ENCODE measurements at places on chromosomes 4 and X. TPM values are rescaled to one million over a fixed set of nuclear protein-coding genes. Genes with fewer than 3 reads are reported as not detected.
A peak's percentile ranks its signal among the peaks of the same experiment; 100 is the strongest.

Gene LRIT3
- total RNA-seq = not detected

- no peaks in the 10 kb centered on the region for H3K27me3 ChIP-seq
- no peak for DNase-seq
- peaks cover 50% of the 10 kb centered on the region for H3K36me3 ChIP-seq
- H3K27ac ChIP-seq = no peak overlapping the region
- no peaks in the 10 kb centered on the region for H3K4me1 ChIP-seq
Observed at GRCh38 chr4:143199503-143199902, 14.8 kb downstream of the USP38 start.

Gene UGT2B17
- not detected for total RNA-seq

Gene SSX2
- total RNA-seq = not detected

DNA sequence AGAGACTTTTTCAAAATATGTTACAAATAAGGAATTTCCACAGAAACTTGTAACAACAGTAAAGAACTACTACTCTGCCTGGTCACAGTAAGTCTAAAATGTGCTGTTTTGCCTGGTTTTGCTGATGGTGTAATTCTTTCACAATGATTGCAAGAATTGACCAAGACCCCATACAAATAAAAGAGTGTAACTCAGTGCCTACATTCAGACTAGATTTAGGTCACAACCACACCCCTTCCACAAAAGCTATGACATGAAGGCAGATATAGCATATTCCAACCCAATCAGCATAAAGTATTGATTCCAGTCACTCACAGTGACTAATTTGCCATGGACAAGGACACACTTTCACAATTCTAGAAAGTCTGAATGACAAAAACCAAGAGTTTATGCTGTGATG lies 53.7 kb upstream of the TMPRSS11F start:
- DNase-seq = no peak
- no peak overlapping the region for H3K4me3 ChIP-seq
- peaks cover 4% of the 10 kb centered on the region for H3K4me1 ChIP-seq
- no peaks in the 10 kb centered on the region for H3K36me3 ChIP-seq
- H3K27me3 ChIP-seq = no peaks in the 10 kb centered on the region

DNA sequence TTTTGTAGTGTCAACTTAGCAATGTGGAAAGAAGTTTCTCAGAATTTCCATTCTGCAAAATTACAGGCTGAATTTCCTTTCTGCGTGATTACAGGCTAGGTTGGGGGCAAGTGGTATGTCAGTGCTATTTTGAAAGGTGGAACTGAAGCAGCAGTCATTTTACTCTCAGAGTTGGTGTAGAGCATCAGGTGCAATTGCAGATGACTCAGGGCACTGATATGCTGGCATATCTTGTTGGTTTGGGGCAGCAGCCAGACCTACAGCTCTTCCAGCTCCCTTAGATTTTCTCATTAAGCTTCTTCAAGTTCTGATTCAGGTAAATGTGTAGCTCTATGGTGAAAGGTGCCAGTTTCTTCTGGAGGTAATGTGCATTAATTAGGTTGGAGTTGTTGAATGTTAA lies 930.7 kb upstream of the PCDH10 start:
- no peak overlapping the region for H3K4me3 ChIP-seq
- no peaks in the 10 kb centered on the region for H3K4me1 ChIP-seq
- H3K36me3 ChIP-seq = no peaks in the 10 kb centered on the region
- DNase-seq = no peak
- no peaks in the 10 kb centered on the region for H3K27me3 ChIP-seq

Gene IL2
- total RNA-seq = not detected

DNA sequence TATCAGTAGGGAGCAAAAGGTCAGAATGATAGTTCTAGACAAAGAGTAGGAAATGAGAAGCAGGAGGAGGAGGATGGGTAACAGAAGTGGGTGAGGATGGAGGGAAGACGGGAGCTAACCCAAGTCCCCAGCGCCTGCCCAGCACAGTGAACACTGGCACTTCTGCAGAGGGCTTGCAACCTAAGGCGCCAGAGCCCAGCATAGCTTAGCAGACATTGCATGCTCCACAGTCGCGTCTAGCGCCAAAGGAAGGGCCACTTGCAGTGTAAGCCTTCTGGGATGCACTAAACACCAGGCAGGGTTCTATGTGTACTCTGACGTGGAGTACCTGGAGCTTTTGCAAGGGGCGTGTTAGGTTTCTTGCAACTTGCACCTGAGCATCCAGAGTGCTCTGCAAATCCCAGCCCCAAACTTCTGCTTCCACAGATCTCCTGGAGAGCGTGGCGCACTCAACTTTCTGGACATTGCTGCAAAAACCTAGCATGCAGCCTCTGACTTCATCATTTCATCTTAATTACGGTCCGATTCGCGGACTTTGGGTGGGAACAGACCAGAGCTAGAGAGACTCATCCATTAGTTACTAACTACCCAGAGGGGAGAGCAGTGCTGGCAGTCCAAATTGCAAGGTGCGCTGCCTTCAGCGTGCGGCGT lies 46.5 kb upstream of the NKAP start:
- H3K4me3 ChIP-seq = no peak overlapping the region
- H3K36me3 ChIP-seq = no peaks in the 10 kb centered on the region
- H3K4me1 ChIP-seq = peaks cover 13% of the 10 kb centered on the region
- DNase-seq = no peak

- H3K27ac ChIP-seq = no peak overlapping the region
- H3K27me3 ChIP-seq = no peaks in the 10 kb centered on the region
- H3K4me3 ChIP-seq = no peak overlapping the region
- H3K4me1 ChIP-seq = no peaks in the 10 kb centered on the region
- no peak for DNase-seq
- no peaks in the 10 kb centered on the region for H3K36me3 ChIP-seq
Observed at GRCh38 chr4:25928379-25929297, 14.6 kb downstream of the SMIM20 start.

Gene ETDB
- not detected for total RNA-seq

DNA sequence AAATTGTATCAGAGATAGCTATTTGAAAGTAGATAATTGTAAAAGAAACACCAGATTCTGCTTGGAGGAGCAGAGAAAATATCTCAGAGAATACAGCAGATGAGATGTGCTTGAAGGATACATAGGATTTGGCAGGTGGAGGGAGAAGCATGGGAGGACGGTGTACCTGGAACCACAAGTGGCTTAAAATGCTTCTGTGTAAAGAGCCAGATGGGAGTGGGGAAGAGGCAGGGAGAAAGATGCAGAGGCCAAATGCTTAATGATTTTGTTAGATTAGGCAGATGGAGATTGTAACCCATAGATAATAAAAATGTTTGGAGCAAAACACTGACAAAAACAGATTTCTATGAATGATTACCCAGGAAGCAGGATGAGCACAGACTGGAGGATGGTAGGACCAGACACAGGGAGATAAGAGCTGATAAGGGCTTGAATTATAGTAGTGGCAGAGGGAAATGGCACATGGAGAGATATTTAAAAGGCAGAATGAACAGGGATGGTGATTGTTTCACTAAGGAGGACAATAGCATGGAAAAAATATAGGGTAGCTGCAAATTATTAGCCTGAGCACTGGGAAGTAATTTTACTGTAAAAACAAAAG lies 145.7 kb upstream of the TBC1D9 start:
- no peaks in the 10 kb centered on the region for H3K36me3 ChIP-seq
- H3K4me1 ChIP-seq = peaks cover 15% of the 10 kb centered on the region
- no peak overlapping the region for H3K27ac ChIP-seq
- no peak for DNase-seq
- no peaks in the 10 kb centered on the region for H3K27me3 ChIP-seq

Gene TLR6
- 8.3 TPM for total RNA-seq

- H3K27ac ChIP-seq = no peak overlapping the region
- H3K4me1 ChIP-seq = no peaks in the 10 kb centered on the region
- no peak overlapping the region for H3K4me3 ChIP-seq
- no peaks in the 10 kb centered on the region for H3K27me3 ChIP-seq
- no peaks in the 10 kb centered on the region for H3K36me3 ChIP-seq
Observed at GRCh38 chrX:154607370-154607769, 11.7 kb downstream of the CTAG1B start.

- DNase-seq = no peak
- H3K4me3 ChIP-seq = peak overlapping the region; percentile 74
- H3K27me3 ChIP-seq = no peaks in the 10 kb centered on the region
- no peaks in the 10 kb centered on the region for H3K36me3 ChIP-seq
- H3K27ac ChIP-seq = peak overlapping the region; percentile 64
Observed at GRCh38 chr4:153152501-153153338, 51.5 kb upstream of the TRIM2 start.

Gene GAGE12D
- total RNA-seq = not detected

DNA sequence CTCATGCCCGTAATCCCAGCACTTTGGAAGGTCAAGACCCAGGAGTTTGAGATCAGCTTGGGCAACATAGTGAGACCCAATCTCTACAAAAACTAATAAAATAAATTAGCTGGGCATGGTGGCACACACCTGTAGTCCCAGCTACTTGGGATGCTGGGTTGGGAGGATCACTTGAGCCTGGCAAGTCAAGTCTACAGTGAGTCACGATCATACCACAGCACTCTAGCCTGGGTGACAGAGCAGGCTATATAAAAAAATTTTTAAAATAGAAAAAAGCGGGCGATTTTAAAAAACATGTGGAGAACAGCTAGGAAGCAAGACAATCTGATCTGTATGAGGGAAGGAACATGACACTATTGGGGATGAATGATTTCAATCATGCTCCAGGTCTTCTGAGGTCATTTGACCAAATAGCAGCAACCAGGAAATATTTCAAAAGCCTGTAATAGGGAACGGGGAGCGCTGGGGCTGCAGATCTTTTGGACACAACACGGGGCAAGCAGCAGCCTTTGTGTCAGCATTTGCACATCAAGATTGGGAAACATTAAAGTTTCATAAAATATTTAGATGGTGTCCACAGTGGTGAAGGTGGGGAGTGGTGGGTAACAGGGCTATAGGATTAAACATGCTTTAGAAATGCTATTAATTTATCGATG lies 48.3 kb upstream of the GUCY1A1 start:
- no peak for DNase-seq
- H3K36me3 ChIP-seq = no peaks in the 10 kb centered on the region
- H3K27ac ChIP-seq = no peak overlapping the region
- no peaks in the 10 kb centered on the region for H3K27me3 ChIP-seq
- H3K4me1 ChIP-seq = no peaks in the 10 kb centered on the region
- H3K4me3 ChIP-seq = no peak overlapping the region

DNA sequence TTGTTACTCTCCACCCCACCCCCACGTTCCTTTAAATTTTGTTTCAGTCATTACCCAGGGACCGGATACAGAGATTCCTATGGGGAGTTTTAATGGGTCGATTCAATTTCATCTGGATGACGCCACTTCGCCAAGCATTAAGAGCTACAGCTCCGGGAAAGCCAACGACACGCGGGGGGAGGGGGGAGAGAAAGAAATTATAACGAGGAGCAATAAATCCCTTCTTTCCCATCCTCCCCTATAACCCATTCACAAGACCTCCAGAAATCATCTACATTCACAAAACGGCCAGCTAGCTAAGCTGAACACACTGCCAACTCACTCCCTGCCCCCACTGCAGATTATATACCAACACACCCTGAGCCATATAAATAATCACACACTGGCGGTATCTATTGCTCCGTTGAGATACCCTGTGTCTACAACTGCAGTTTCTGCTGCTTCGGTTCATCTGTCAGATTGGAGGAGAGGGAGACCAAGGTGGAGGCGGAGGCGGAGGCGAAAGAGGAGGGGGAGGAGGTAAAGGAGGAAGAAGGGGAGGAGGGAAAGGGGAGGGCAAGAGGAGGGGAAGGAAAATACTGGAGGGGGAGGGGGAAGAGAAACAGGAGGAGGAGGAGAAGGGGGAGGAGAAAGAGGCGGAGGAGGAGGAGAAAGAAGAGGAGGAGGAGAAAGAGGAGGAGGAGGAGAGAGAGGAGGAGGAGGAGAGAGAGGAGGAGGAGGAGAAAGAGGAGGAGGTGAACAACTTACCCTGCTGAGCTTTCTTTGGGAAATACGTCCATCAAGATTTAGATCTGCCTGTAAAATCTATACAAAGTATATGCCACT lies 113.9 kb upstream of the VAMP7 start:
- peak overlapping the region; percentile 38 for H3K27ac ChIP-seq
- no peaks in the 10 kb centered on the region for H3K36me3 ChIP-seq
- H3K4me1 ChIP-seq = no peaks in the 10 kb centered on the region
- no peak for DNase-seq

Gene PTCHD1
- 3.4 TPM for total RNA-seq

Gene EFNB1
- 43.0 TPM for total RNA-seq

Gene SEC31A
- 133 TPM for total RNA-seq

- no peaks in the 10 kb centered on the region for H3K4me1 ChIP-seq
- H3K4me3 ChIP-seq = no peak overlapping the region
- no peaks in the 10 kb centered on the region for H3K27me3 ChIP-seq
- H3K27ac ChIP-seq = no peak overlapping the region
- DNase-seq = no peak
- no peaks in the 10 kb centered on the region for H3K36me3 ChIP-seq
Observed at GRCh38 chrX:110966839-110967238, 129.2 kb upstream of the PAK3 start.

Gene CCSER1
- total RNA-seq = 8.1 TPM

- H3K27ac ChIP-seq = no peak overlapping the region
- no peaks in the 10 kb centered on the region for H3K4me1 ChIP-seq
- no peak for DNase-seq
- no peaks in the 10 kb centered on the region for H3K27me3 ChIP-seq
- no peak overlapping the region for H3K4me3 ChIP-seq
Observed at GRCh38 chr4:155591738-155592143, 74.9 kb upstream of the GUCY1A1 start.

DNA sequence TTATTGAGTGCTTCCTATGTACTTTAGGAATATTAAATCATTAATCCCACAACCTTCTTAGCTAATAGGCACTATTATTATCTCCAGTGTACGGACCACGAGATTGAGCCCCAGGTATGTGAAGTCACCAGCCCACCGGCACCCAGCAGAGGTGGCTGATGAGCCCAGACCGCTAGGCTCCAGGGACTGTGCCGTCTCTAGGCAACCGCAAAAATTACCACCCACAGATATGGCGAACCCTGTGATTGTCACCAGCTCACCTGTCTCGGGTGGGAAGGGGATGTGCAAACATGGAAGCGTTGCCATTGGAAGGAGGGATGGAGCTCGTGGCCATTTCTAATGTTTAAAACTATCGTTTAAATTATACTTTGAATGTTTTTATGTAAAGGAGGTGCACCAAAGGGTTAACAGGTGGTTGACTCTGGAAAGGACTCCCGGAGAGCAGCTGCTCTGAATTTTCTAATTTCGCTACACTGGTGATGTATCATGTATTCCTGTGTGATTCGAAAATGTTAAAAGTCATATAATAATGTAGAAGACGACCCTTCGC lies 21.0 kb upstream of the JAKMIP1 start:
- DNase-seq = no peak
- H3K4me3 ChIP-seq = no peak overlapping the region
- H3K27ac ChIP-seq = no peak overlapping the region

- no peaks in the 10 kb centered on the region for H3K27me3 ChIP-seq
- H3K4me1 ChIP-seq = peaks cover 27% of the 10 kb centered on the region
- peaks cover 6% of the 10 kb centered on the region for H3K36me3 ChIP-seq
Observed at GRCh38 chrX:1591863-1592469, 562 bp downstream of the AKAP17A start.

DNA sequence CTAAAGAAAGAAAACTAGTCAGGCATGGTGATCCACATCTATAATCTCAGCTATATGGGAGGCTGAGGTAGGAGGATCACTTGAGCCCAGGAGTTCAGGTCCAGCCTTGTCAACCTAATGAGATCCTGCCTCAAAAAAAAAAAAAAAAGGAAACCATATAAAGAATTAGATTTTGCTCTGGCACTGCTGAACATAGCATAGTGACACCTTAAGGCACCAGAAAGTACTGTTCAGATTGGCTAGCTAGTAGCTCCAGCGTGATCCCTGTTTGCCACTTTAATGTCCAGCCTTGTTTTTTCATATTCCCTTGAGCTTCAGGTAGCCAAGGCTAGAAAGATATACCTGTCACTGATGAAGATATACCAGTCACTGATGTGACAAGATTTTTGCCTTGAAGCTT lies 34.1 kb downstream of the EXOC1 start:
- H3K27me3 ChIP-seq = no peaks in the 10 kb centered on the region
- H3K36me3 ChIP-seq = no peaks in the 10 kb centered on the region
- no peak for DNase-seq
- no peak overlapping the region for H3K27ac ChIP-seq

All from vagina (tissue), 2 donors.